ENCODE measurements at places on chromosomes 5 and 9. TPM values are rescaled to one million over a fixed set of nuclear protein-coding genes. Genes with fewer than 3 reads are reported as not detected.

GRCh38 chr5:112379542-112380325 is 39.3 kb downstream of the EPB41L4A start:
- DNase-seq = no peak

DNA sequence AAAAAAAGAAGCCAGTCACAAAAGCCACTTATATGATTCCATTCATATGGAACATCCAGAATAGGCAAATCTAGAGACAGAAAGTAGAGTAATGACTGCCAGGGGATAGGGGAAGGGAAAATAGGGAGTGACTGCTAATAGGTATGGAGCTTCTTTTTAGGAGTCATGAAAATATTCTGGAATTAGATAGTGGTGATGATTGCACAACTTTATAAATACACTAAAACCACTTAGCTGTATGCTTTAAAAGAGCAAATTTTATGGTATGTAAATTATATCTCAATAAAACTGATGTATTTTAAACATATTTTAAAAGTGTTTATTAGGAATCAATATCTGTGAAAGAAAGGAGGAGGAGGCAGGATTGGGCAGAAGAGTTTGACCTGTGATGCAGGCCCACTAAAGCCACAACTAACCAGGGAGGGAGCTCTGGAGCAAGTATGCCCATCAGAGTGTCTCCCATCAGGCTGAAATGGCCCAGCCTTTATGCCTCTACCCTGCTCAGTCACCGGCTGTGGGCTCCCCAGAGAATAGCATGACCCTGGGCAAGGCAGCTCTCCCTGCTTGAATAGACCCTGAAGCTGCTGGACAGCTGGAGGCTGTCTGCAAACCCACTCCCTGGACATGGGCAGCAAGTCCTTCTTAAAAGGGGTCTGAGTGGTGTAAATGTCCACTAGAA is 96.0 kb upstream of the SLC44A1 start:
- DNase-seq = no peak

The SAXO1 gene
- total RNA-seq = 0.57 TPM

- no peak for DNase-seq
Measured at GRCh38 chr9:5910413-5911057, 19.8 kb downstream of the MLANA start.

DNA sequence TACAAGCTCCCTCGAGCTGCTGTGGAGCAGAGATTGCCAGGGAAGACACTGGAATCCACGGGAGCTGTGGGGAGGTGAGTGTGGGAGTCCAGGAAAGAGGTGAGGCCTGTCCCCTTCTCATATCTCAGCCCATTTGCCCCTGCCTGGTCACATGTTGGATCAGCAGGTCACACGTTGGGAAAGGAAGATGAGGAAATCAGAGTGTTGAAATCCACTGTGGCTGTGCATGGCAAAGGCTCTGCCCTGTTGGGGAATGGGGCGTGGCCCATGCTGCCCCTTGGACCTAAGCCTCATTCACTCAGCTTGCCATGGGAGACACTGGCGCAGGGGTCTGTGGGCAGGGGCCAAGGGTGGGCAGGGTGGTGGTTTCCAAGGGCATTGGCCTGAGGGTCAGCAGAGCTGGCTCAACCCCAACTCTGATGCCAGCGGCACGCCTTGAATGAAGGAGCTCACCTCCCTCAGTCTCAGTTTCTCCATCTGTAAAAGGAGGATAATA is 85.4 kb upstream of the CPEB4 start:
- peak; percentile 70 for DNase-seq

GRCh38 chr5:150278046-150278730 is 11.4 kb downstream of the CAMK2A start:
- DNase-seq = no peak

DNA sequence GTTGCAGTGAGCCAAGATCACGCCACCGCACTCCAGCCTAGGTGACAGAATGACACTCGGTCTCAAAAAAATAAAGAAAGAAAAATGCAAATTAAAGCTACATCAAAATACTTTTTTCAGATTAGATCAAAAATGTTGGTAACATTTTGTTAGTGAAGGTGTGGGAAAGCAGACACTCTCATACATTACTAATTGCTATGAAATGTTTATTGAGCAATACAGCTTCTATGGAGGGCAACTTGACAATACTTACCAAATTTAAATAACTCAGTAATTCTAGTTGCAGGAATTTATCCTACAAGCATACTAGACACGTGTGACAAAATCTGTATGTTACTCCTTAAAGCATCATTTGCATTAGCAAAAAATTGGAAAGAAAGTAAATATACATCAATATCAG is 4.1 kb downstream of the TRIM23 start:
- DNase-seq = no peak

DNA sequence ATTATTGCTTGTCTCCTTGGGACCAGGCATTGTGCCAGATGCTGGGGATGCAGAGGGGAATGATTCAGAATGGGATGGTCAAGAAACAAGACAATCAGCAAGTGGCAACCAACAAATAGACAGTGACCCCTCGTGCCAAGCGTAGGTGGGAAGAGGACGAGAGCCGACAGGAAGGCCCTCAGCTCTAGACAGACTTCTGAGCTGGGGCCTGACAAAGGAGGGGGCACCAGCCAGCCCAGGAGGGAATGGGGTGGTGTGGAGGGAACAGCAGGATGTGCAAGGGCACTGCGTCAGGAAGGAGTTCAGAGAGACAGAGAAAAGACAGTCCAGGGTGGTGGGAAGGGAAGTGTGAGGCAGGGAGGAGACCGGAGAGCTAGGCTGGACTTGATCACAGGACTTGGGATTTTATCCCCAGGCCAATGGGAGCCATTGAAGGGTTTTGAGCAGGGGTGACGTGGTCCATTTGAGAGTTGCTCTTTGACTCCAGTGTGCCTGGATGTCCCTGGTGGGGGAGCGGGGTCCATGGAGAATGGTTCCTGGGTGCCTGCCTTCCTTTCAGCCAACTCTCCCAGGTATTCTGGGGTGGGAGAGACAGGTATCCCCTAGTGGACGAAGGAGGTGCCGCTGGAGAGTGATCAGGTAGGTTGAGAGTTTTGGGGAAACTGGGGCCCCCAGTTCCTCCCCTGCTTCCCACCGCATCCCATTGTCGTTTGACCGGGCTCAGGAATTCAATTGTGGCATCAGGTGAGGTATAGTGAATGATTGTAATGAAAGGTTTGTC is 79.3 kb upstream of the ZNF618 start:
- no peak for DNase-seq

The C9orf50 gene
- not detected for total RNA-seq

DNA sequence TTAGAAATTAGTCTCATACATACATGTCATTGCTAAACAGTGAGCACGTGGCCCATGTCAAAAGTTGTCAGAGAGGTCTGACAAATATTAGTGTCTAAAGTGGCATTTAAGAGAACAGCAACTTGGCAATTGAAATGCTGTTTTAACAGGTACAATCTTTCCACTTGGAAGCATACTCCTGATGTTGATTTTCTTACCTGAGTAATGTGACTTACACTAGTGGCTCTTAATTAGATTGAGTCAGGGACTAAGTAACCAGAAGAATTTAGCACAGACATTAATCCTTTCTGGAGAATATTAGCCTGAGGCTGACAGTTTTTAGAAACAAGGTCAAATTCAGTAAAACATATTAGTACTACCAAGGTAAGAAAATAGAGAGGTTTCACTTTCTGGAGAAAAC is 357.0 kb upstream of the ZNF608 start:
- DNase-seq = no peak

- DNase-seq = no peak
Measured at GRCh38 chr5:96595300-96596090, 66.7 kb upstream of the CAST start.

GRCh38 chr5:129384193-129384592 is 75.9 kb upstream of the ADAMTS19 start:
- DNase-seq = no peak

The OR1Q1 gene
- not detected for total RNA-seq

DNA sequence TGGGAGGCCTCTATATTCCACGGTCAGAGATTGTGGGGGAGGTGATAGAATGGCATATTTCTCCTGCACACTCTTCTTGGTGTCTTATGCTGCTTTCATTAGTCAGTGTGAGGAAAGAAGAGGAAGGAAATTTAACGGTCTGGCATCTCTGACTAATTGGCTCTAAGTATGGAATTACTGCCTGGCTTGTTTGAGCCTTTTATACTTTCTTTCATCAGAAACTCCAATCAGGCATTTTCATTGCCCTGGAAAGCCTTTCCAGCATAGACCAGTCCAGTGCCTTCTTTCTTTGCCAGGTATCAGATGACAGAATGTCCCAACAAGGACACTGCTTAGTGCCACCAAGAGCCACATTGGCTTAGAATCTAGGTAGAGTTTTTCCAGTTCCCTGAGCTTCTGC is 30.2 kb downstream of the CYSTM1 start:
- DNase-seq = no peak

DNA sequence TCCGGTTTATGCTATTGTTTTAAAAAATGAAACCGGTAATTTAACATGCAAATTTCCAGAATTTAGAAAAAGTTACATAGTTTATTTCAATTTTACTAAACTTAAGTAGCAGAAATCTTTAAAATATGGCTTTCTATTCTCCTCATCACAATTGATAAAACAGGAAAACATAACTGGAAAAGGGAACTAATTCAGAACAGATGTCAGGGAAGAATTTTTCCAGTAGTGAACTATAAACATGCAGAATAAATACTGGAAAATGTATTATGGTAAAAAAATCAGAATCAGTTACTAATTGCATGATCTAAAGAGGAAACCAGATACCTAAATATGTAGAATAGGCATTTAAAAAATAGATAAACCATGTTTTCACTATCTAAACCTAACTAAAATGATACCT is 7.3 kb upstream of the NR4A3 start:
- DNase-seq = no peak

DNA sequence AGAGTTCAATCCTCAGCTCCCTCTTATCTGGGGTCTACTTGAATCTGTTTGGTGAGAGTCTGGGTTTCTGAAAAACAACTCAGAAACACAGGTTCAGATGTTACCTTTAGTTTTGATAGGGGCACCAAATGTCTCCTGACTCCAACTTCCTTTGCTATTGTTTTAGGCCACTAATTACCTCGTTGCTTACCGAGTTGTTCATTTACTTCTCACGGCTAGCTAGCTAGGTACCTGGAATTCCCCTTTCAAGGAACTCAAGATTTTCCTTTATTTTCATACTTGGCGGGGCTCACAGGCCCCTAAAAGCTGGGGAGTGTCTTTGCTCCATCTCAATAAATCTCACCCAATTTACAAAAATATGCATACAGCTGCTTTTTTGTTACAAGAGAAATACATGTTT is 111.4 kb downstream of the SLC28A3 start:
- DNase-seq = no peak

GRCh38 chr5:32233220-32233695 is 59.1 kb upstream of the GOLPH3 start:
- no peak for DNase-seq

- no peak for DNase-seq
Measured at GRCh38 chr9:82894961-82895821, 167.8 kb downstream of the RASEF start.

The HTR4 gene
- total RNA-seq = not detected

- DNase-seq = no peak
Measured at GRCh38 chr9:97906236-97906831, 16.0 kb downstream of the TRMO start.

- no peak for DNase-seq
Measured at GRCh38 chr5:11596657-11597071, 307.6 kb downstream of the CTNND2 start.

GRCh38 chr5:17817990-17818389 is 183.7 kb downstream of the TAF11L14 start:
- no peak for DNase-seq

The CARTPT gene
- total RNA-seq = not detected

DNA sequence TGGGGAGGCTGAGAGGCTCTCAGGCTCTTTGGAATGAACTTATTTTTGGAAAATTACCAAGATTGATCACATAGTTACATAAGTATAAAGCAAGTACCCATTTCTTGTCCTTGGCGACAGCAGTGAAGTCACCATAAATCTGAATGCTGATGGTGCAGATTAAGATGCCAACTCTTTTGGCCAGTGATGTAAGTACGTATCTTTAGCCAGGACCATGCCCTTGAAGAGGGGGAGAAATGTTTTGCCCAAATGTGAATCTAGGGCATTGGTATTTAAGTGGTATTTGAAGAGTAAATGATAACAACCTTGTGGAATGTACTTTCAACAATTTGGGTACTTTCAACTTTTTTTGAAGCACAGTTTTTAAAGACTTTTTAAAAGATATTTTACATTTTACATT is 68.2 kb upstream of the RAD23B start:
- DNase-seq = no peak

DNA sequence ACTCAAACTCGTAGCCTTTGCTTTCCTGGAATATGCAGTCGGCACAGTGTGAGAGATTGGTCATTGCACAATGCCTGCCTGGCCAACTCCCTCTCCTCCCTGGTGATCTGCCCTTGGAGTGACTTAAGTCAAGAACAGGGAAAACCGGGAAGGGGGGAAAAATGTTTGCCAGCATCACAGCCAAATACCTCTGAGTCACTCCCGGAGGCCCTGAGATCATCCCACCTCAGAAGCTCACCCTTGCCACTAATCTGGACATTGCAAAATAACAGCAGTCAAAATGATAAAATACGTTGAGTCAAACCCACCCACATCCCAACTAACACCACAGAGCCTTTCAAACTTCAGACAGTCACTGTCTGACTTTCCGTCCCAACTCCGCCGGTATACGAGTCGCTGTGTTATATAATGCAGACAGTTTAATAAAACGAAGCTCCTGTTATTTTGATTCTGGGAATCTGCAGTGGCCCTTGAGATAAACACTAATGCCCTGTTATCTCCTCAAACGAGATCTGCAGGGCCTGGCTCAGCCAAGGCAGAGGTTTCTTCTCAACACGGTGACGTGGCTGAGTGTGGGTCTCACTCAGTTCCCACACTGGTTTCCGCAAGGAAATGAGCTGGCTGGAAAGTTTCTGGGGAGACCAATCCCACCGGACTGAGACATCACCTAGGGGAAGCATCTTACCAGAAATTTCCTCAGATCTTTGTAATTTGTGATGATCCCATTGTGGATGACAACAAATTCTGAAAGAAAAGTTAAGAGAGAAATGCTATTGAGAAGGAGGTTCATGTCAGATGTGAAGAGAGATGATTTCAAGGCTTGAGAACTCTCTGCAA is 22.1 kb downstream of the GFPT2 start:
- peak; percentile 58 for DNase-seq

- DNase-seq = peak; percentile 47
Measured at GRCh38 chr5:141001844-141002604, 35.7 kb downstream of the PCDHAC2 start.
